NCI-H460 (cell line): ENCODE measurements at places on chromosomes 2 and 18.

DNA sequence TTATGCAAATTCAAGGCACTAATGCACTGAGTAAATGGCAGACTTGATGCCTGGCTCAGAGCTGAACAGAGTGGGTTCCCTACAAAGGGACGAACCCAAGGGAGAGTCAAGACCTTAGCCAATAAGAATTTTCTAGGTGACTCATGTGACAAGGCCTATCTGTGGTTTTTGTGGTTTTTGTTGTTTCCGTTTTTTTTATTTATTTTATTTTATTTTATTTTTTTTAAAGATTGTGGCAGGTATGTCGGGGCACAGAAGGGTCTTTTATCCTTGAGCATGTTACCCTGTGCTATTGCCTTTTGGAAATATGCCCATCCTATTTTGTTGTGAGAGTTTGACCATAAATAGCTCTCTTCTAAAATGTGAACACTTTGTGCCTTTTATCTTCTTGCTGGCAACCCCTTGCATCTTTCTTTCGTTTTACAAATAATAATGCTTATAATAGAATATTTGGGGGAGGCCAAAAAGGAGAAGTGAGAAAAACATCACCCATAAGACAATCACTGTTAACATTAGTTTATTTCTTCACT is 113.4 kb upstream of the AQP4 start:
- DNase-seq, result no peak

DNA sequence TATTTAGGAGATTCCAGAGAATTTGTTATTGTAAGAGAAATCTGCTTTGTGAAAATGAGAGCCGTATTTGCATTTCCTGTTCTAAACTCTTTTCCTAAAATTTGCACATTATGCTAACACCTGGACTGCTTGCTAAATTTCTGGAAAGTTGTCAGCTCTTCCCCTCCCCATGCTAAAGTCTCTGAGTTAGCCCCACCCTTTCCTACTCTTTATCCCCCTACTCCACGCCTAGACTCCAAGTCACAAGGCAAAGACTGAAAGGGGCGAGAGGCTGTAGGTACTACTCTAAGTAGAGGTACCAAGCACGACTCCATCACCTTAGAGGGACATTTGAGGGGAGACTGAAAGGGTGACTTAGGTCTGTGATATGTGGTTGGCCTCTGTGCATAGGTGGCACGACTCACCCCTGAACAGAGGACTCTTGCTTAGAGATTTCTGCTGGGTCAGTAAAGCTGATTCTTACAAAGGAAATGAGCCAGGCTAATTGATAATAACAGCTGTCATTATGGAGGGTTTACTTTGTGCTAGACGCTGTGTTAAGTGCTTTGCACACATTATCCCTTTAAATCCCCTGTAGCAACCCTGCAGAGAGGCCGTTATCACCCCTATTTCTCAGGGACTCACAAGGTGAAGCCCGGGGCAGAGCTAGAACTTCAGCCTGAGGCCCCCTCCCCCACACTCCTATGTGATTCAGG is 373.5 kb downstream of the EN1 start:
- no peak for DNase-seq

GRCh38 chr18:66682855-66683322 is 79.0 kb upstream of the CDH19 start:
- no peak for DNase-seq

- no peak for DNase-seq
These were observed 34.1 kb downstream of the ITGB1BP1 start for GRCh38 chr2:9388950-9389911.

DNA sequence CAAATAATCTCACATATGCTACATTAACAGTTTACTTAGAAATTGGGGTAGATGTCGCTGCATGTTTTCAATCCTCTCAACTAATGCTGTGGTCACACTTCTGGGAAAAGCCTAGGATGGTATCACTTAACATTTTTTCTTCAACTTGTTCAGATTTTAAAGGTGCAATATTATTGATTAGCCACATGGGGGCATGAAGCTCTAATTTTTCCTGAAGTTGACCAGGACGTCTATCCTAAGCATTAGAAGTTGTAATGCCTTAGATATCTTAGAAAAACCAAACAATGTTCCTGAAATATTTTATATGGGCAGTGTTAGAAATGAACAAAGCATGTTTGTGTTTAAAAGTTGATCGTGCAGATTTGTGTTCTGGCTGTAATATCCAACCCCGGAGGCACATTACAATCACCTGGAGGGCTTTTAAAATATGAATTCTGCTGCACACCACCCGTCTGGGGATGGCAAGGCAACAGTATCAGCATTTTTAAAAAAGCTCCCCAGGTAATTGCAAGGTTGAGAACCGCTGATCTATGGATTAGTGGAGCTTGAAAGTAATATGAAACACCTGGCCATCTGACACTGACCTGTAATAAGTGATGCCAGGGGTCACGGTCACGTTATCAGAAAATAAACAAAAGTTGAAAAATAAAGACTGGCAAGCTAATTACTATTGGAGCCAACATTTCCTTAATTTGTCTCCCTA is 100.5 kb upstream of the LMAN1 start:
- DNase-seq, result no peak

DNA sequence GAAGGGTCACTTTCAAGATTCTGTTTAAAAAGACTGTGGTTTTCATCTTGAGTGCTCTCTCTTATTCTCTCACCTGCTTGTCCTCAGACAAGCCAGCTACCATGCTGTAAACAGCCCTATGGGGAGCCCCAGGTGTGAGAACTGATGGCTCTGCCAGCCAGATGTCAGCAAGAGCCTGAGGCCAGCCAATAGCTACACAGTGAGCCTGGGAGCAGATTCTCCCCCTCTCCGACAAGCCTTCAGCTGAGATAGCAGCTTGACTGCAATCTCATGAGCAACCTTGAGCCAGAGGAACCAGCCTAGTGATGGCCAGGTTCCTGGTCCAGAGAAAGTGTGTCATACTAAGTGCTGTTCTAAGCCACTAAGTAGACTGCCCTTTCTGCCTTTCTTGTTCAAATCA is 272.1 kb downstream of the NAPG start:
- DNase-seq, result no peak
